ENCODE measurements at places on chromosomes 12 and 14.

GRCh38 chr14:75493592-75494087 is 28.6 kb upstream of the BATF start:
- DNase-seq = no peak

DNA sequence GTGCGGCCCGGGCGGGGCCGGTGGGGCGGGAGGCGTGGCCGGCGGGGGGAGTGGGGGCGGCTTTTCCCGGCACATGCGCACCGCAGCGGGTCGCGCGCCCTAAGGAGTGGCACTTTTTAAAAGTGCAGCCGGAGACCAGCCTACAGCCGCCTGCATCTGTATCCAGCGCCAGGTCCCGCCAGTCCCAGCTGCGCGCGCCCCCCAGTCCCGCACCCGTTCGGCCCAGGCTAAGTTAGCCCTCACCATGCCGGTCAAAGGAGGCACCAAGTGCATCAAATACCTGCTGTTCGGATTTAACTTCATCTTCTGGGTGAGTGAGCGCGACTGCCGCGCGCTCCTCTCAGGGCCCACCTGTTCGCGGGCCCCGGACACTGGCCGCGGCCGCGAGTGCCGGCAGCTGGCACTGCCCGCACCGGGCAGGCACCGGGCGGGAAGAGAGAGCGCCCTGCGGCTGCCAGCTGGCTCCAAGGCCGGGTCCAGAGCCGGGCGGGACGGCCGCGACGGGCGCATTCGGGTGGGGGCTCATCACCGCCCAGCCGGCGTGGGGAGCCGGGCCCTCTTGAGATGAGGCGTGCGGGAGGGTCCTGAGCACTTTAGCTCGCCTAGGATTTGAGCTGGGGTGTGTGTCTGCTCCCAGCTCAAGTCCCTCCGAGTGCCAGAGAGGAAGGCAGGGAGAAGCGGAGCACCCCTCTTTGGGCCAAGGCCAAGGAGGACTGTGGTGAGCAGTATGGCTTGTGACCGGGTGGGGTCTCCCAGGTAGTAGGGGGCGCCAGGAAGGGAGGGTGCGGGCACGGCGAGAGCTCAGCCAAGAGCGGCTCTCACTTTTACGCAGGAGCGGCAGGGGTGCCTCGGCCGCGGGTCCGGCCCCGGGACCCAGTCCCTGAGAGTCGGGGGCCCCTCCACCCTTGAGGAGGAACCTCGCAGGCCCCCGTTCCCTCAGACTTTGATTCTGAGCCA is at the start of gene CD9:
TSS of gene CD9 (plus strand) at position 145 of the 957 bp plus-strand sequence. CDS start at position 245, 100 bp downstream.
- no peak for DNase-seq

DNA sequence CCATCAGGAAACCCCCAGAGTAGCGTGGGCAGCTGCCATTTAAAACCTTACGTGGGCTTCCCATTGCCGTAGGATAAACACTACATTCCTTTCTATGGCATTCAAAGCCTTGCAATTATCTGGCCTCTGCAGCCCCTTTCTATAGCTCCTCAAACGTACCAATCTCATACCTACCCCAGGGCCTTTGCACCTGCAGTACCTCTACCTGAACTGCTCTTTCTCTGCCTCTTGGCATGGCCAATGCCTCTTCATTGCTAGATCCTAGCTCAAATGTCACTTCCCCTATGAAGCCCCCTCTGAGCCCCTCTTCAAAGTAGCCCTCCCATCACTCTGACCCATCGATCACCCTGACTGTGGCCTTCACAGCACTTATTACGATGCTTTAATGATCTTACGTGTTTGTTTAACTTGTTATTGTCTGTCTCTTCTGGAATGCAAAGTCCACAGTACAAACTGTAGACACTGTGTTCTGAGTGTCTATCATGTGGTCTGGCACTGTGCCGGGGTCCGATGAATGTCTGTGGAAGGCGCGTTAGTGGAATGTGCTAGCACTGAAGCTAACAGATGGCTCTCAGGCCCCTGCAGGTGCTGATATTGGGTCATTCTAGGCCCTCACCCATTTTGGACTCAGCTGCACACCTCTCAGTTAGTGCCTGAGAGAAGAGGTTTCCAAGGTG is 157.3 kb upstream of the NOS1 start:
- DNase-seq = no peak

GRCh38 chr12:50050410-50051098 is 6.8 kb upstream of the ASIC1 start:
- DNase-seq = peak; percentile 53

GRCh38 chr12:105740970-105741725 is 397.6 kb downstream of the NUAK1 start:
- no peak for DNase-seq

GRCh38 chr12:65958456-65958855 is 134.2 kb downstream of the HMGA2 start:
- DNase-seq = no peak
